Right cardiac atrium (tissue), 5 donors: ENCODE measurements at places on chromosomes 12 and 14.

- DNase-seq, result no peak
Measured at GRCh38 chr12:75360920-75361319, 26.4 kb downstream of the GLIPR1L1 start.

GRCh38 chr14:58947814-58948445, 240.5 kb upstream of the DAAM1 start:
- peak; percentile 50 for DNase-seq

DNA sequence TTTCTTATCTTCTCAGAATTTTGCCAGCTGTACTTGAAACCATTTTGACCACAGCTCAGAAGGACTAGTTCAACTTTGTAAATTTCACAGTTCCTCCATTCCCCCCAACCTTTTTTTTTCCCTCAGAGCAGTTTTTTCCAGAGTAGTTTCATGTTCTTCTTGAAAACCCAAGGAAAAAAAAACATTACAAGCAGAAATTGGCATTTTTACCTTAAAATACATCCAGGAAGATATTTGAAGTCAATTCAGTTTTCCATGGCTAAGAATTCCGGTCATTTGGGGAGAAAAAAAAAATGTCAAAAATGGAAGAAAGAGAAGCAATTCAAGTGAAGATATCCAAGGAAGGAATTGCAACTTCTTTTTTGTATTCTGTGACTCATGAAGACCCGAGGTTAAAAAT, 39.5 kb downstream of the SYNE2 start:
- no peak for DNase-seq

DNA sequence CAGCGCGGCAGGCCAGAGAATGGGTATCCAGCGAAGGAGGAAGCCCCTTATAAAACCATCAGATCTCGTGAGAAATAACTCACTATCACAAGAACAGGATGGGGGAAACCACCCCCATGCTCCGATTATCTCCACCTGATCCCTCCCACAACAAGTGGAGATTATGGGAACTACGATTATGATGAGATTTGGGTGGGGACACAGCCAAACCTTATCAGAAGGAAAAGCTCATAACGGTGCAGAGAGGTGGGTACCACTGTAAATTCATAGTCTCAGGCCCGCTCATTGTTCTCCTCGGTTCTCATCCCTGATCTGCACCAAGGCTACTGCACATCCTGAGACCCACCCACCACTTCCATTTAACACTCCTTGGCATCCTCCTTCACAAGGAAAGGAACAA, 326.5 kb downstream of the MED13L start:
- no peak for DNase-seq

- DNase-seq, result no peak
Measured at GRCh38 chr14:87131879-87132278, 861.1 kb downstream of the GALC start.

GRCh38 chr14:93997916-93998870, 1.1 kb downstream of the CCDC197 start:
- DNase-seq, result no peak

DNA sequence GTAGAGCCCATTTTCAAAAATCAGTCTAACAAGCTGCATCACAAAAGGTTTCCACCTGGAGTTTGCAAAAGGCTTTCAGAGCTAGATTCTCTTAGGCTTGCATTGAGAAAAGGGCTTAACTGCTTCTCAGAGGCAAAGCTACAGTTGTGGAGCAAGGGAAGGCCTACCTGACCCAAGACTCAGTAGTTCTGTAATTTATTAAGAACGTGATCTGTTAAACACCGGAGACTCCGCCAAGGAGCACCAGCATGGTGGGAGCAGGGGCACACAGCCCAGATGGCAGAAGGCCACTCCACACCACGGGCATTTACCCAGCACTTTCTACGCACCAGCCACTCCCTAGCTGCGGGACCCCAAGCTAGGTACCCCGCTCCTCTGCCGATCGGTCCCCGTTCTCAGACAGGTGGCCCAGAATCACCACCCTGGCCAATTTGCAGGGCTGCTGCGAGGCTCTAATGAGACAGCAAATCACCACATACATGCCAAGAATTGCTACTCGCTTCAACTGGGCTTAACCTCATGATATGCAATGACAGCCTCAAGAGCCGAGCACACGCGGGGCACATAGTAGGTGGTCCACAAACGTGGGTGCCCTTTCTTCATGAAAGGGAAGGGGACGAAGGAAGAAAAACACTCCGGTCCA, 1.5 kb downstream of the ITPK1 start:
- peak; percentile 63 for DNase-seq

DNA sequence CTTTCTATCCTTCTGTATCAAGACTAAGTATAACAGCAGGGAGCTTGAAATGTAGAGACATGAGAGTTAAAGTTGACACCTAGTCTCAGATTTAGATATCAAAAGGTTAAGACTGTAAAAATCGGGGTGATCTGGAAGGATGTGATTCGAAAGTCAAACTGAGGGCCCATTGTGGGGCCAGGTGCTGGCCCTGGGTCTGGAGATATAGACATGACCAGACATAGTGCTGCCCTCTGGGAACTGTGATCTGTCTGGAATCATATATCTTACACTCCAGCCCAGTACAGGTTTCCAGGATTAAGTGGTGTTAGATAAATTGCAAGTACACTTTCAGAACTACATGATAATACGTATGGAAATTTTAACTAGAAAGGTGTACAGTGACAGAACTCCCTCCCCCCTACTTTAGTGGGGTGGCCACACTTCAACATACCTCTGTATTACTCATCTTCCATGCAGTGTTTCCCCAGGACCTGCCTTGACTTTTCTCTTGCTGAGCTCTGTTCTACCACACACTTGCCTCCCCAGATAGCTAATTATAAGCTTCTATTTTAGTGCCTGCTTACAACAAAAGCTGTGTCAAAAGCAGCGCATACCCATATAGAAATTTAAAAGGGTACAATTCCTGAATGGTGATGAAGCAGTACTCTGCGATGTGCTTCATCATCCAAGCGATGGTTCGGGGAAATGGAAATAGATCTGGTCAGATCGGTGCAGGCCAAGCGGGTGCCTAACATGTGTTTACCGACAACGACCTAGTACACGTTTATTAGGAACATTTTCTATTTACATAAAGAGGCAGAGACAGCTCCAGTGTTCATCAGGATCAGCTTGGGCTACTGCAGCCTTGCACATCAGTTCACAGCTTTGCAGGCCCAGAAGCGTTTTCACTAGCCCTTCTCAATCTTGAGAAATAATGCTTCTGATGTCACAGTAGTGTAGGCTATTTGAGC, 68.7 kb downstream of the ARF6 start:
- DNase-seq, result no peak
